Lung microvascular endothelial cell (primary cell): ENCODE measurements at places on chromosomes 16 and 17. TPM values are rescaled to one million over a fixed set of nuclear protein-coding genes. Genes with fewer than 3 reads are reported as not detected.

The TMEM92 gene
- not detected in 2 replicates for total RNA-seq

The KRT33A gene
- not detected in 2 replicates for total RNA-seq

The CACNG1 gene
- total RNA-seq: not detected in 2 replicates

The KRTAP4-3 gene
- total RNA-seq: not detected in 2 replicates

The SEBOX gene
- total RNA-seq: not detected in 2 replicates

The HYDIN gene
- not detected in 2 replicates for total RNA-seq

The SCGB1C2 gene
- total RNA-seq: not detected in 2 replicates

- DNase-seq: no peak
Observed at GRCh38 chr17:17159571-17159970, 46.6 kb downstream of the PLD6 start.

DNA sequence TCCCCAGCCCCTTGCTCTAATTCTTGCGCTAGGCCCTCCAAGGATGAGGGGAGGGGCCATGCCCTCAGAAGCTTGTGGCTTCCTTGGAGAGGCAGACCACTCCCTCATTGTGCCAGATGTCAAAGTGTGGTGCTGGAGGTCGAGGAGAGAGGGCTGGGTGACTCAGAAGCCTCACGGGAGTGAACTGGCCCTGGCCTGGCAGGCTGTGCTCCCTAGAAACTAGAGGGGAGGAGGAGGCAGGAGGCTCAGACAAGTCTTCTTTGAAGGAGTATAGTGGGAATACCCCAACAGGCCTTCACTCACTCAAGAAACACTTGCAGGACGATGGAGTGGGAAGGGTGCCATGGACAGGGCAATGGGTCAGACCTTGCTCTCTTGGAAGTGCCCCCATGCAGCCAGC is 18.5 kb downstream of the ANKRD40 start:
- peak; percentile 19 for DNase-seq

DNA sequence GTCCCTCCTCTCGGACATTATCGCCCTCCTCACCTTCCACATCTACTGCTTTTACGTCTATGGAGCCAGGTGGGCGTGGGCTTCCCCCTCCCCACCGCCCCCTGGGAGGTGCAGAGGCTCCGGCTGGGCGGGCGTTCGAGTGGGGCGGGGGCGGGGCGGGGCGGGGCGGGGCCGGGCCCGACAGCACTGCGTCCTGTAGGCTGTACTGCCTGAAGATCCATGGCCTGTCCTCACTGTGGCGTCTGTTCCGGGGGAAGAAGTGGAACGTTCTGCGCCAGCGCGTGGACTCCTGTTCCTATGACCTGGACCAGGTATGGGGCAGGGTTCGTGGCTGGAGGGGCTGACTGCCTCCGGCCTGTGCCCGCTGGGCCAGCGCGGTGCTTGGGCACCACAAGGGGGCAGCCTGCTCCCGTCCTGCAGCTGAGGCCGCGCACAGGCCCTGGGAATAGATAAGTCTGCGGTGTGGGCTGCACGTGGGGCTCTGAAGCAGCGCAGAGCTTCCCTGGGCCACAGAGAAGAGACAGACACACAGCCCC is 9.2 kb downstream of the PIGQ start:
- peak; percentile 85 for DNase-seq

DNA sequence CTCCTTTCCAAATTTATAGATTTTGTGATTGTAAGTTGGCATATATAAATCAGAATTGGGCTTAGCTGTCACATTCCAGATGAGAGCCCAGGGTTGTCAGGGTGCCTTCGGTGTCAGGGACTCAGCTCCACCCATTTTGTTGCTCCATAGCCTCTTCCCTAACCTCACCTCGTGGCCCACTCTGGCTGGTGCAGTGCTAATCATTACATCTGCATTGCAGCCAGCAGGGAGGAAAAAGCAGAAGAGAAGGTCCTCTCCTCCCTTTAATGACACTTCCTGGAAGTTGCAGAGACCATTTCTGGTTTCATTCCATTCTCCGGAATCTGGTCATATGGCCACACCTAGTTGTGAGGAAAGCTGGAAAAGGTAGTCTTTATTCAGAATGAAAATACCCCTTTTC is 113.3 kb downstream of the CCT6B start:
- no peak for DNase-seq

DNA sequence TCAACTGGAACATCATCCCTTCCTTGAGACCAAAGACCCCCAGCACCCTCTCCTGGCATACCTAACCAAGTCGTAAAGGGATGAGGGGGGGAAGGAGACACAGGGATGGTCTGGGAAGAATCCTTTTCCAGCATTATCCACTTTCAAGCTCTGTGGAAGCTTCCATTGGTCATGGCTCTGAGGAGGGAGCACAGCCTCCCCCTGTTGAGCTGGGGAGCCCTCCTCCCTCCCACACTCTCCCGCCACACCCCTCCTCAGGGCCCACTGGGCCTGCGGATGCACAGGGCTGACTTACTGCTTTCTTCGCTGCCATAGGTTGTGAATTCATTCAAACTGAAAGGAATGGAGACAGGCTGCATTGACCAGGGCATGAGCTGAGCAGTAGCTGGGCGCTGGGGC is 12.4 kb downstream of the CSF3 start:
- DNase-seq: no peak

GRCh38 chr17:55275894-55276804 is 11.4 kb downstream of the HLF start:
- DNase-seq: no peak

GRCh38 chr16:49494891-49495566 is 121.4 kb downstream of the C16orf78 start:
- DNase-seq: no peak

- DNase-seq: no peak
Observed at GRCh38 chr17:57413848-57414651, 157.7 kb downstream of the MSI2 start.

GRCh38 chr17:75176625-75177024 is 6.1 kb downstream of the SUMO2 start:
- no peak for DNase-seq

GRCh38 chr16:67933805-67934204 is 2.1 kb upstream of the CTRL start:
- no peak for DNase-seq

DNA sequence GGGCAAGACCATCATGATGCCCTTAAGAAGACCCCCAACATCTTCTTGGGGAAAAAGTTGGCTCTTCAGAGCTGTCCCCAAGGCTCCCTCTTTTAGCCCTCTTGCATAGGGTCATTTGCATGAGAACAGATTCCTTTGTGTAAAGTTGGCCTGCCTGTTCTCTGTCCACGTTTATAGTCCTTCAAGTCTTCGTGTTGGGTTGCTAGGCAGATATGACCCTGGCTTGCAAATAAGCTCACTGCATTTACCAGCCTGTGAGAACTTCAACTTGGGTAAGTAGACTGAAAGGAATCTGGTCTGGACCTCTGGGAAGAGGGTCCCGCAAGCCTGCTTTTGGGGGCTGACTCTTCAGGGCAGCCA is 2.9 kb downstream of the ARSG start:
- DNase-seq: no peak

DNA sequence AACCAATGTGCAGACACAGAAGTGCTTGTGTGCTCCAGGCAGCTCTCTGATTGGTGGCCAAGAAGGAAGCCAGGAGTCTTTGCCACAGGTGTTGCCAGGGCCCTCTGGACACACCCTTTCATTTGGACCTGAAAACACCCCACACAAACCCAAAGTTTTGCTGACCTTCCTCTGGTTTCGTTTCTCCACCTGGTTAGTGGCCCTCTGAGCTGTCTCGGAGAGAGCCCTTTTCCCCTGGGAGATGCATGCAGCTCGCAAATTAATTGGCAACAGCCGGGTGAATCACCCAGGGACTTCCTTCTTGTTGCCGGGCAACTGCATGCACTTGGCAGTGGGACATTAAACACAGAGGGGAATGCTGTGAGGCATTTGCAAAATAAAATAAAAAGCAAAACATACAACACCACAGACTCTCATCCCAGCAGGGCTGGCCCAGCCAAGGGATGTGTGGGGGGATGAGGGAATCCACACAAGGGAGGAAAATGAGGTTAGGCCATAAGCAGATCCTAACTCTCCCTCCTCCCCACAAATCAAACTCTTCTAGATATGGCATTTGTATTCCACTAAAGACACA is 286.6 kb downstream of the SOX9 start:
- DNase-seq: peak; percentile 95

DNA sequence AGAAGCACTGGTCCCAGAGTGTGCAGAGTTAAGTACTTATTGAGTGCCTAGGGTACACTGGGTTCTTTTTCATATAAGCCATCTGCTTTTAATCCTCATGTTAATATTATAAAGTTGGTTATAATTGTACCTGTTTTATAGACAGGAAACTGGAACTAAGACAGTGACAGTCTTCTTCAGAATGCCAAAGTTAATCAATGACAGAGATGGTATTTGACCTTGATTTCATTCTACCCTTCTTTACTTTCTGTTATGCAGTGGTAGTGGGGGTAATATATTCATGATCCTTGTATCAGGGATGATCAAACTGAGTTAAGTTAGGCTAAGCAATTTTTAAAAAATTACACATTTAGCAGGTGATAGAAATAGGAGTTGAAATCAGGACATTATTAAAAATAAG is 108.6 kb upstream of the GOT2 start:
- no peak for DNase-seq

DNA sequence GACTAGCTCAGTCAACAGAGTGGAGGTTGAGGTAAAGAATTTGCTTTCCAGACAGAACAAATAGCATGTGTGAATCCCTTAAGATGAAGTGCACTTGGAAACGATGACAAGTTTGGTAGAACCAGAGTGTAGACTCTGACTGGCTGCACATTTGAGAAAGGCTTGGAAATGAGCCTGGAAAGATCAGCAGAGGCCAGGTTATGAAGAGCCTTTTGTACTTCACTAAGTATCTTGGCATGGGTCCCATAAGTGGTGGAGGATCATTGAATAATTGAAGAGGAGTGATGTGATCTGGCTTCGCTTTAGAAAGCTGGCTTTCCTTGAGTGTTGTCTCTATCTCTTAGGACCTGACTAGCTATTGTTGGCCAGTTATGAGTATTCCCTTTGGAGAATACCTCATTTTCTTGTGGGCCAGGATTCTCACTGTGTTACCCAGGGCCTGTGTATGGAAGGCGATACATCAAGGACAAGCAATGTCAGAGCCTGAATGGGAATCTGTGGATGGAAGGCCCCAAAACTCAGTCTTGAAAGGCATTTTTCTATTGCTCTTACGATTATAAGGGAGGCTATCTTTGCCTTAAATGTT is 329.8 kb downstream of the UTP18 start:
- DNase-seq: no peak

DNA sequence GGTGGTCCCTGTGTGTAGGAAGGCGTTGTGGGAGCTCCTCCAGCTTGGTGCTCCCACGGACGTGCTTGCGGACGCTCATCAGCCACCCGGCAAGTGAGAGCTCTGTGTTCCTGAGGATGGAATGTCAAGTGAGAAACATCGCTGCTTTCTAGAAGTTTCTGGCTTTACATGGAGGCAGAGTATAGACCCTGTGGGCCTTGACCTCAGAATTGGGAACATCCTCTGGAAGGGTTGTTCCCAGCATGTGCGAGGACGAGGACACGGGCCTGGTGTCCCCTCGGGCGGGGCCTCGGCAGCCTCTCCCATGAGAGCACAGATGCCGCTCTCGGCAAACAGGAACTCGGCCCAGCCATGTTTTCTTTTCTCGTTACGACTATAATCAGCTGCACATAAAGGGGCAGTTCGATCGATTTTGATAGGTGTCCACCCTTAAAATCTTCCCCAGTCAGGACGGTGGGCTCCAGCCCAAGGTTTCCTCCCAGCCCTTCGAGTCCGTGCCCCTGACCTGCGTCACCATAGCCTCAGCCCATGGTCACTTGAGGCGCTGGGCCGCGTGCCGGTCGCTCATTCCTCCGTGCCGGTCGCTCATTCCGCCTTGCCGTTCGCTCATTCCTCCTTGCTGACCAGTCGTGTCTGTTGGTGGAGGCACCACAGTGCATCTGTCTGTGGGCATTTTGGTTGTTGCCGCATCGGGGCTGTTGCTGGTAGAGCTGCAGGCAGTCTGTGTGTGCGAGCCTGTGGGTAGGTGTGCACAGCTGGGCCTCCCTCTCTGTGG is 91.3 kb upstream of the ZNF750 start:
- no peak for DNase-seq

GRCh38 chr16:49631187-49632041 is 224.5 kb downstream of the ZNF423 start:
- no peak for DNase-seq

- DNase-seq: no peak
Observed at GRCh38 chr17:58691701-58692238, at the start of gene TEX14. TSS of gene TEX14 (minus strand) at chr17:58692045. CDS start at chr17:58652001, 40,044 bp downstream.

- peak; percentile 28 for DNase-seq
Observed at GRCh38 chr16:24541233-24541933, 2.0 kb downstream of the RBBP6 start.

- no peak for DNase-seq
Observed at GRCh38 chr16:66293932-66294331, 72.6 kb upstream of the CDH5 start.

GRCh38 chr17:75088465-75089417 is 987 bp downstream of the SLC16A5 start:
- DNase-seq: peak; percentile 64

GRCh38 chr16:3076577-3076976 is 11.1 kb downstream of the IL32 start:
- no peak for DNase-seq

- peak; percentile 61 for DNase-seq
Observed at GRCh38 chr16:85168732-85169256, 56.5 kb upstream of the CIBAR2 start.

- no peak for DNase-seq
Observed at GRCh38 chr16:48025359-48025758, 130.4 kb downstream of the ABCC12 start.

- DNase-seq: no peak
Observed at GRCh38 chr17:21742326-21742725, 50.0 kb downstream of the KCNJ18 start.

GRCh38 chr16:68238029-68238345 is 2.1 kb upstream of the ESRP2 start:
- DNase-seq: no peak
